Activated CD4-positive, CD25-positive, alpha-beta regulatory T cell treated with anti-CD3 and anti-CD28 coated beads, Interleukin-2, amount 50 U/mL, for 16 hours (primary cell): ENCODE measurements at places on chromosomes 2 and 18.

GRCh38 chr2:218296847-218297246 is 4.5 kb upstream of the TMBIM1 start:
- DNase-seq: no peak

DNA sequence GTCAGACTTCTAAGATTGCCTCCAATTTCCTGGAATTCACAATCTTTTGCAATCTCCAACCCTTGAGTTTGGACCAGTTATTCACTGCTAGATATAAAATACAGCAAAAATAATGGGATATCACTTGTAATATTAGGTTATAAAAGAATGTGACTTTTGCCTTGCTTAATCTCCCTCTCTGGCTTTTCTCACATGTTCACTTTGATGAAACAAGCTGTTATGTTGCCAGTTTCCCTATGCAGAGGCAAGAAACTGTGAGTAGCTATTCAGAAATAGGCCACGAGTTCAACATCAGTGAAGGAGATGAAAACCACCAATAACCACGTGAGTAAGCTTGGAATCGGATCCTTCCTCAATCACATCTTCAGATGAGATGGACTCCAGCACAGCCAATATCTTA is 842.7 kb downstream of the RNF144A start:
- no peak for DNase-seq

- no peak for DNase-seq
Observed at GRCh38 chr2:28752631-28753376, 1.2 kb downstream of the PPP1CB start.

DNA sequence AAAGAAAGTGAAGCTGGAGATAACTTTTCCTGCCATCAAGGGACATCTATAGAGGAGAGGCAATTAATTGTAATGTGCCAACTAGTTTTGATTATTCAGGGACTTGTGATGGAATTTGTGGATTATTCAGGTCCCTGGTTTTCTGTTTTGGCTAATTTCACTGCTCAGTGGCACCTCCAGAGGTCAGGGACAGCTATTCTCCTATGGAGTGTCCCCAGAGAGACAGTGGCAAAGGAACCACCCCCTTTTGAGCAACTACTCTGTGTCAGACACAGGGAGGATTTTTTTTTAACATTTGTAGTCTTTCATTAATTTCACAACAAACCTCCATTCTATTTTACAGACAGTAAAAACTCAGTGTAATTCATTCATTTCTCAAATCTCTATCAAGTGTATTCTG is 206.0 kb upstream of the SPRED2 start:
- no peak for DNase-seq

DNA sequence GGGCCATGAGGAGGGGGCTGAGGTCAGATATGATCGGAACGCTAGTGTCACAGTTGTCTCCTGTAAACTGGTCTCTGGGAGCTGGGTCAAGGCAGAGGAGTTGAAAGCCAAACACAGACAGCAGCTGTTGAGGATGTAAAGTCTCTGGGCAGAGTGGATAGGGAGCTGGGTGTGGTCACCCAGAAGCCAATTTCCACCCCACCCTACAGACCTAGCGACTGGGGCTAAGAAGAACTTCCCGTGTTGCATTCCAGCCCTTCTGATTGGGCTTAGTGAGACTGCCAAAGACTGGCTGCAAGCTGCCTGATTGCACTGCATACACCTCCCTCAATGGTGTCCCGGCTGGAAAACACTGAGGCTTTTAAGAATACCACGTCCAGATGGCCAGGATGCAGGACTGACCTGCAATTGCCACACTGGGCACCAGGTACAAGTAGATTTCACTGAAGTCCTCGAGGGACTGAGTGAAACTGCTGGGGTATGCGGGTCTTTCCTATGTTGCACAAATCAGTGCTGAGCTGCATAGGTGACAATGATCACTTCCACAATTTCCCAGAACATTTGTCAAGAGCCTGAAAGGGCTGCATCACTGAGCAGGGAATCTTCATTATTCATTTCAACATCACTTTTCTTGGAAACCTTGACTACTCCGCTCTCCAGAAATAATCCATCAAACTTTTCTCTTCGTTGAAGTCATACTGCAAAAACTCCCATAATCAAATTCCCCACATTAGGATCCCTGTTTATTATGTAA is 43.1 kb upstream of the EML4 start:
- DNase-seq: no peak

DNA sequence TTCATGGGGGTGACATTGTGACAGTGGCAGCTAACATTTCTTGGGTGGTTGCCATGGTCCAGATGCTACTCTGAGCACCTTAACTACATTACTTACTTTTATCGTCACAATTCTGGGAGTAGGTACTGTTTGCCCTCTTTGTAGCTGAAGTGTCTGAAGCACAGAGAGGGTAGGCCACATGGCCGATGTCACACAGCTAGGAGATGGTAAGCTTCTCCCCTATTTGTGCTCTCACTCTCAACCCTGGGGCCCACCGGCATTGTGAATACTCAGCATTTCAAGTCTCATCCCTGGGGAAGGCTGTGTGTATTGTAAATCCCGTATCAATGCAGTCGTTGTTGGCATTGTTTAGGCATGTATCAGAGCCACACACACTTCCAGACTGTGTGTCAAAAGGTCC is 136.6 kb downstream of the ACOXL start:
- DNase-seq: no peak

GRCh38 chr2:71634567-71634966 is 181.2 kb downstream of the DYSF start:
- no peak for DNase-seq

DNA sequence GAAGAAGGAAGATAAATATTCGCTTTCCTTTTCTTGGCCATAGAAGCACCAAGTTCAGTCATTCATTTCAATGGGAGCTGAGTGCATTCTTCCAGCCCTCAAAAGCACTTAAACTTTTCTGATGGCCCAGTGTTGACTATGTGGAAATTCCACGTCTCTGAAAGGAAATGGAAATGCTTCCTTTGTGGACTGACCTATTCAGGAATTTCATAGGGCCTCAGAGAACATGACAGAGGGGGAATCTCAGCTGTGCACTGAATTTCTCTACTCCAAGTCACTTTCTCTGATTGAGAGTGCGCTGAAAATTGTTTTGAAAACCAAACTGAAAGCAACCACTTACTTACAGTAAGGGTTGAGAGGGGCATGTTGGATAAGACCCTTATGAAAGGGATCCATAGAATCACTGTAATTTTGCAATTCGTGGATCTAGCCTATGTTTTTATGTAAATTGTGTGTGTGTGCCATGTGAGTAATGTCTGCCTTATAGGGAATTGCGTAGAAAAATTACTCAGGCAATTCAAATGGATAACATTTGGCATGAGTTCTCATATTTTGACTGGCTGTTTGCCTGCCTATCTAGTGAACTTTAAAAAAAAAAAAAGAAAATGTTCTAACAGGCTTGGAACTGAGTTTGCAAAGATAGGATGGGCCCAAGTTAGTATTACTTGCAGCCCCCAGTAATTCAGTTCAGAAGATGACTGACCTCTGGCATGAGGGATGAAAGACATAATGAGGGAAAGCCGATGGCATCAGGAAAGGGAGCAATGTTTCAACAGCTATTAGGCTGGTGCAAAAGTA is 437.0 kb downstream of the PTPRM start:
- DNase-seq: no peak

- DNase-seq: no peak
Observed at GRCh38 chr2:65374999-65375398, 57.4 kb downstream of the SPRED2 start.

GRCh38 chr2:154375579-154375931 is 322.9 kb upstream of the KCNJ3 start:
- no peak for DNase-seq

GRCh38 chr2:181235683-181236459 is 221.3 kb upstream of the ITGA4 start:
- no peak for DNase-seq

- DNase-seq: no peak
Observed at GRCh38 chr18:78611869-78612268, 367.7 kb upstream of the SALL3 start.

GRCh38 chr2:199975273-199975895 is 20.0 kb downstream of the MAIP1 start:
- no peak for DNase-seq

GRCh38 chr2:143939626-143940330 is 580.1 kb downstream of the ZEB2 start:
- no peak for DNase-seq

GRCh38 chr2:62919041-62919440 is 131.6 kb upstream of the OTX1 start:
- DNase-seq: no peak

DNA sequence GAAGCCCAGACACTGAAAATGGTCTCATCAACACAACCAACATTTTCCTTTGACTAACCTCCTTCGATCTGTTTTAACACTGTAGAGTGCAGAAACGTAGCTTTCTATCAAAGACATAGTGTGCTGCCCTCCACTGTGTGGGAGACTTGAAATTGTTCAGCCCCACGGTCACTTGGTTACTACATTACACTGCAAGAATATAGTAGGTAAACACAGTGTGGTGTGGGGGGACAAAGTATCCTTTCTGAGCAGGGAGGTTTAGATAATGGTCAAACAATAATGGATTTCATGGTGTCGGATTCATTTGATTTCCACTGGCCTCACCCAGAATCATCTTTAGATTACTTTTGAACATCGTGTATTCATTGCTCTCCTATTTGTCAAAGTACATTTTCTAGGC is 181.0 kb downstream of the ERBB4 start:
- DNase-seq: no peak

DNA sequence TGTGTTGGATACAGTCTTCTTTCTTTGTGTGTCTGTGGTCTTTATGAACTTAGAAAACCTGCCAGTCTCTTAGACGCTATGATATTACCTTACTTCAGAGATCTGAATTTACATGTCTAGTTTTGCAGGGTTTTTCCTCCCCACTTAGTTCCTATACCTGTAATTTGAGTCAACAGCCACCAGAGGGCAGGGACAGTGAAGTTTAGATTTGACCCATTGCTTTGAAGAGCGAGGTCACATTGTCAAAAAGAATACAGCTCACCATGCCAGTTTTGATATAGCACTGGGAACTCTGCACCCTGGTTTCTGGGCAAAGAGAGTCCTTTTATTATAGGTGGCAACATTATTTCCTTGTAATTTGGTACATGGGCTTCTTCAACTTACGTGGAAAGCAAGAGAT is 102.3 kb downstream of the MAPK4 start:
- DNase-seq: no peak

- no peak for DNase-seq
Observed at GRCh38 chr18:7230626-7231349, at the start of gene LRRC30. Gene LRRC30, plus strand, starts transcription at chr18:7231089. Its CDS starts 50 bp downstream, at chr18:7231139.

DNA sequence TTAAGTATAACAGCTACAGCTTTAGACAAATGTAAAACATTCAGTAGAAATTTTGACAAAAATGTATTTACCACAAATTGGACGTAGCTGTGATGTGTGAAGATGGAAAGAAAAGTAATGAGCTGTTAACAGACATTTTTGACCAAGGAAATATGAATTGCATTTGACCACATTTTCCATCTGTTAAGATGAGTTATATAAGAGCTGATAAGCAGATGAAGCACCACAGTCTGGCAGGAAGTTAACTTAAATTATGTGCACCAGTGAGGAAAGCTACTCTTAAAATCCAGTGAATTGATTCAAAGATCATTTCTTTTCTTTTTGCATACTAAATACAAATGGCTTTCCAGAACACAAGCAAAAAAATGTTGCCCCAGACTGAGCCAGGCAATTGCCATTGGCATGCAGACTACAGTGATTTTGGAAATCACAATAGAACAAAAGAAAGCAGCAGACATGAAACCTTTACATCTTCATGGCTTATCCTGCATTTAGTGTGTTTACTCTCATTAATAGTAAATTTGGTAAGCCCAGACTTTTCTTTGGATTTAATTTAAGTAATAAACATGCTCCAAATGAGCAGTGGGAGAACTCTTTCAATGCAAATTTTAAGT is 493.7 kb downstream of the TMX3 start:
- no peak for DNase-seq

DNA sequence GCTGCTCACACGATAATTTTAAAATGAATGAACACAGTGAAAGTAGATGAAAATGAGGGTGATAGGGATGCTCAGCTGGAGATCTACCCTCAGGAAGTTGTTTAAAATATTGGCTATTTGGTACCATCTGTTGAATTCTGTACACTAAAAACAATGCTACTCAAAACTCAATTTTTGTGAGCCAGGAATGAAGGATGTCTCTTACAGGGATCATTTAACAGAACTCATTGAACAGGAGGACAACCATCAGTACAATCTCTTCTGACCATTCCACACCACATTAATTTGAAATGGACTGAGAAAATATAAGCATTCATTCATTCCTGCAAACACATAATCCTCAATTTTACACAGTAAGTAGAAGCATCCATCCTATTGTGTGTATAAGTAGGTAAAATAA is 1355.1 kb upstream of the CRIM1 start:
- no peak for DNase-seq

GRCh38 chr2:165013944-165014619 is 58.8 kb upstream of the SLC38A11 start:
- no peak for DNase-seq

GRCh38 chr18:77086656-77087392 is 45.8 kb downstream of the MBP start:
- no peak for DNase-seq

GRCh38 chr2:111042772-111043771 is 77.6 kb upstream of the BCL2L11 start:
- no peak for DNase-seq

DNA sequence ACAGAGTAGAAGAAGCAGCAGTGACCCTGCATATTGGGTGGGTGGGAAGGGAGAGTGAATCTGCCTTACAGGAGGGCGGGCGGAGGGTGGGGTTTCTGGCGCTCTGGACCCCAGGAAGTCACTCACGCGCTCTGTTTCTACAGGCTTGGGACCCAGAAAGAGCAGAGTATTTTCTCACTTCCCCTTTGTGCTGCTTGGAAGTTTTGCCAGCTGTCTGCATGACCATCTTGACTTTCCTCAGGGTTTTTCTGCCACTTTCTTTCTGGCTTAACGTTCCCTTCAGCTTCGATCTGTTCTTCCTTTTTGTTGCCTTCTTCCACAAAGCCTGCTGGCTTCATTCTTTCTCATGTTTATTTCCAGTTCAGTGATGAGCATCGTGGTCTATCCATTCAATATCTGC is 383.1 kb downstream of the GALR1 start:
- DNase-seq: no peak

GRCh38 chr2:102143450-102143985 is 972 bp downstream of the IL1R1 start:
- no peak for DNase-seq

GRCh38 chr18:72543357-72544055 is 636 bp downstream of the CBLN2 start:
- DNase-seq: no peak

DNA sequence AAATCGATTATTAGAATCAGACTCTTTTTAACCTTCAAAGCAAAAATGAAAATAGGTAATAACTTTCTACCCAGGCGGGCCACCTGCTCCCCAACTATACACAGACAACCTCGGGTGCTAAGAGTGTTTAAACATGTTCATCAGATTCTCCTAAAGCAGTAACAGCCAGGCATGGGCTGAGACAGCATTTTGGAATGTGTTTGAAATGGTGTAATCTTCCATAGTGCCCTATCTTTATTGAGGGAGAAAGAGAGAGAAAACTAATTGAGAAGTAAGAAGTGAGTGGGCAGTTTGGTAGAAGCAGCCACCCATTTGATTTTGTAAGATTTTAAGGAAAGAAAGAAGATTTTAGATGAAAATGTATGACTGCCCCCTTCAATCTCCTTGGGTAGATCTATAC is 196.1 kb upstream of the CTAGE1 start:
- no peak for DNase-seq

GRCh38 chr2:161113693-161114575 is 46.3 kb upstream of the TANK start:
- DNase-seq: no peak

- no peak for DNase-seq
Observed at GRCh38 chr2:212147921-212148513, 390.6 kb downstream of the ERBB4 start.
